Fibroblast of skin of abdomen (primary cell): ENCODE measurements at places on chromosomes 4 and X.

- peak; percentile 74 for DNase-seq
These were observed 13.8 kb downstream of the GEMIN8 start for GRCh38 chrX:14015941-14016340.

DNA sequence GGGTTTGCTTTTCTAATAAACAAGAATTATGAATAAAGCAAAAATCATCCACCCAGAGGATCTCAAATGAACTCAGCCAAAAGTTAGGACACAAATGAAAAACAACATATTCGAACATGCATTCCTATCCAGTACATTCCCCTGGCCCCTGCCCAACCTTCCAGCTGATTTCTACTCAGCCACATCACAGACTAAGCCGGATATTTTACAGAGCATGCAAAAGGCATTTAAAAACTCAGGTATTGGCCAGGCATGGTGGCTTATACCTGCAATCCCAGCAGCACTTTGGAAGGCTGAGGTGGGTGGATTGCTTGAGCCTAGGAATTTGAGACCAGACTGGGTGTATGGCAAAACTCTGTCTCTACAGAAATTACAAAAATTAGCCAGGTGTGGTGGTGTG lies 54.6 kb downstream of the RELL1 start:
- DNase-seq = peak; percentile 56

- DNase-seq = peak; percentile 21
These were observed 349.1 kb downstream of the PCDH10 start for GRCh38 chr4:133498149-133498548.

GRCh38 chr4:46908148-46908547 lies 897 bp downstream of the COX7B2 start:
- no peak for DNase-seq

DNA sequence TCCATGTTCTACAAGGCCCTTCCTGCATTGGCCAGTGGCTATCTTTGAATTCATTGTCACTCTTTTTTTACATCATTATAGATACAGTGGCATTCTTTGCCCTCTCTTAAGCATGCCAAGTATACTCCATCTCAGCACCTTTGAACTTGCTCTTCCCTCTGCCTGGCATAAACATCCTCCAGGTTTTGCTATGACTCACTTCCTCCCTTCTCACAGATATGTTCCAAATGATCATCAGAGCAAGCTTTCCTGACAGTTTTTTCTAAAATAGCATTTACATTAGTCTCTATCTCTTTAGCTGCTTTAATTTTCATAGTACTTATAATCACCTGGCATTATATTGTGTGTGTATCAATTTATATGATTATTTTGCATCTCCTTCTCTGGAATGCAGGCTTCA lies 553.3 kb upstream of the MAGEB2 start:
- DNase-seq = peak; percentile 53

GRCh38 chr4:182680234-182680653 lies 236.9 kb downstream of the DCTD start:
- DNase-seq = no peak

GRCh38 chr4:102819588-102820365 lies 7.6 kb downstream of the UBE2D3 start:
- DNase-seq = no peak

DNA sequence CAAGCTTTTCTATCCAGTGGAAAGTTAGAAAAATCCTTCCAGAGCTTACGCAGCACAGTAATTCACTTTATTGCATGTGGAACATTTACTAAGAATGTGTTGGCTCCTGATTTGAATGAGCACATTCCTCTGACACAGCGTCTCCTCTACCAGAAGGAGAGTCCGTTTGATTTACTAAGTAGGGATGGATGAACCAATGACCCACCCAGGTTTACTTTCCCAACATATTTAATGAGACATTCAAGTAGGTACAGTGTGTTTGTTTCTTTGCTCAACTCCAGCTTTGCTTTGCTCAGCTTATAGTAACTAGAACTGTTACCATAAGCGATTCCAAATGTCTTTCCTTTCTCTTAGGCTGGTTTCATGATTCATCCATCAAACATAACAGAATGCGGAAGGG lies 161.7 kb downstream of the SMARCA1 start:
- peak; percentile 4 for DNase-seq

DNA sequence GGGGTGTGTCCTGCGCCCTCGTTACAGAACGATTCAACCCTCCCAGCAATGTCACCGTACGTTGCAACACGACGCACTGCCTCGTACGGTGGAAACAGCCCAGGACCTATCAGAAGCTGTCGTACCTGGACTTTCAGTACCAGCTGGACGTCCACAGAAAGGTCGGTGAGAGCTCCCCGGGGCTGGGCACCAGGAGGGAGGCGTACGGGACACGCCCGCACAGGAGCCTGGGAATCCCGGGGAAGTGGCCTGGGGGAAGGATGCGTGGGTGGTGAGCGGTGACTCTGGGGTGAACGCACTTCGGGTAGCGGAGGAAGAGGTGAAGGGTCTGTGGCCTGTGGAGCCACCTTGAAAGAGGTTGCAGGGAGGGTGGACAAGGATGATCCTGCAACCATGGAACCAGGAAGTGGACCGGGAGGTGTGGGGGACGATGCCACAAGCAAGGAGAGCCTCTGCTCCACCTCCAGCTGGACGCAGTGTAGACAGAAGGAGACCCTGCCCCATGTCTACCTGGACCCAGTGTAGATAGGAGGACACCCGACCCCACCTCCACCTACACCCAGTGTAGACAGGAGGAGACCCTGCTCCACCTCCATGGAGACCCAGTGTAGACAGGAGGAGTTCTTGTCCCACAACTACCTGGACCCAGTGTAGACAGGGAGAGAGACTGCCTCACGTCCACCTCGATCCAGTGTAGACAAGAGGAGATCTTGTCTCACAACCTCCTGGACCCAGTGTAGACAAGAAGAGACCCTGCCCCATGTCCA lies 25.9 kb downstream of the CSF2RA start:
- no peak for DNase-seq

DNA sequence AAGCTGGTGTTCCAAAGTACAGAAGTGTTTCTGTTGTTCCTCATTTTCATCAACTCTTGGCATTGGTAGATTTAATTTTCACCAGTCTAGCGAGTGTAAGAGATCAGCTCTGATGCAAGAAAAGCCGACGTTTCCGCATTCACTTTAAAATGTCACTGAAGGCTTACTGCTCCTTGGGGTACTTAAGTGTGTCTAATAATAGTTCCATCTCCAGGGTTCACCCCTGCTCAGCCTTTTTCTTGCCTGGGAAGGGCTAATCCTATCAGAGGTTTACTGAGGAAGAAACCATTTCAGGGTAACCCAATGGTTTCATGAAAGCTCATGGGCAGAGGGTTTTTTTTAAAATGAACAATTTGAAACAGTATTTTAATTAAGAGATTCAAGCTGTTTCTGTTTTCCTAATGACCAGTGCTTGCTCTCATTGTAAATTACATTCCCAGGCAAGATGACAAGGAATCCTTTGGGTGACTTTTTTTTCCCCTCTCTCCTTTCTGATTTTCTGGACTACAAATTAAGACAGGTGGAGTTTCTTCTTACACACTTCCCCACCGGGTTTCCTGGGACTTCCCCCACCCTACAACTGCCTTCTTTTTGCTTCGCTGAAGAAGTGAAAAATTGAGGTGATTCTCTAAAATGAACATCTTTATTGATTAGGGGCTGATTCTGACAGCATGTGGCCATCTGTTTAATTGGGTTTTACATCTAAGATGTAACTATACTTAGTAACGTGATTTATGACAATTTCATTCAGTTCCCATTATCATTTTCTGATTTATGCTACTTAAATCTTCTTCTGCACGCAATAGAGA lies 78.7 kb upstream of the CBLL2 start:
- DNase-seq = no peak

DNA sequence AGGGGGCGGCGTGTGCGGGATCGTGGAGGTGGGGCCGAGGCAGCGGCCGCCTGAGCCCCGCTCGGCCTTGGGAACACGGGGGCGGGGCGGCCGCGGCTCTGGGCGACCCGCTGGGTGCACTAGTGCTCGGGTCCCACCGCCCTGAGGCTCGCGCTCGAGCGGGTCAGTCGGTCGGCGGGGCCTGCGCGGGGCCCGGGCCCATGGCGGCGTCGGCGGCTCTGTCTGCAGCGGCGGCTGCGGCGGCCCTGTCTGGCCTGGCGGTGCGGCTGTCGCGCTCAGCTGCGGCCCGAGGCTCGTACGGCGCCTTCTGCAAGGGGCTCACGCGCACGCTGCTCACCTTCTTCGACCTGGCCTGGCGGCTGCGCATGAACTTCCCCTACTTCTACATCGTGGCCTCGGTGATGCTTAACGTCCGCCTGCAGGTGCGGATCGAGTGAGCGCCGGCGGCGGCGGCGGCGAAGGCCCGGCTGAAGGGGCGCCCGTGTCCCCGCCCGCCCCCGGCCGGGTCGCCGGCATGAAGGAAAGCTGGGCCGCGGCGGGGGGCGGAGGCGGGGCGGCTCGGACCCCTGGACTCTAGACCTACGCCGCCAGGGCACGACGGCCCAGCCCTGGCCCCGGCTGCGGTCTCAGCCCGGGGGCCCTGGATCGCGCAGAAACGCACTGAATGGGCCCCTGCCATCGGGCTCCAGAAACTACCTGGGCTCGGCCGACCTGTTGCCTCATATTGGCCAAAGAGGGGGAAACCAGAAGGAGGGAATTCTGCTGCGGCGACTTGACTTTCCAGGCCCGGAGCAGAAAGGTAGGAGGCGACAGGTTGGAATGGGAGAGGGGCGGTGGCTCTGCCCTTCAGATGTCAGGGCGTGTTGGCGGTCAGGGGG lies at the start of gene SMIM10L2A:
Gene SMIM10L2A, plus strand, starts transcription at position 13 of the 878 bp plus-strand sequence. Its CDS starts 188 bp downstream, at position 201.
- no peak for DNase-seq

- DNase-seq = no peak
These were observed 65.6 kb upstream of the PDLIM3 start for GRCh38 chr4:185600801-185601434.

DNA sequence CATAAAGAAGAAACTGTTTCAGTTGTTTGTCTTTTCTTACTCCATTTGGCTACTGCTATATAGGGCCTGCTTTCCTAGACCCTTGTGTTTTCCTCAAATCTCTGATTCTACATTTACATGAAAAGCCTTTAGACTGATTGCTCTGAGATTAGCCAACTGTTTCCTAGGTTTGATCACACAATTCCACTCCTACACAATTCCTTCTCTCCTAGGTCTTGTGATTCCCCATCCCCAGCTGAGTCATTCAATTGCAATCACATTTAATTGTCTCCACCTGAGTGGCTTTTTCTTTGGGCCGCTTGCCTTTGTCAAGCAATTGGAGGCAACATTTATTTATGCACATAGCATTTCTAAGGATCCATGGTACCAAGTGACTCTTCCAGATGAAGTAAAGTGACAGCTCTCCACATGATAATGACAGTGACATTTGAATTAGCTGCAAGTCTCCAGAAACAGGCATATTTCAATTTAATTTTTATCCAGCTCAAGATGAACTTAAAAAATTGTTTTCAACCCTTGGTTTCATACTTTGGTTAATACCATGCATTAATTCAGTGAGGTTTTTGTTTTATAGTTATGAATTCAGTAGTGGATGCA lies 35.8 kb downstream of the ATXN3L start:
- peak; percentile 88 for DNase-seq

DNA sequence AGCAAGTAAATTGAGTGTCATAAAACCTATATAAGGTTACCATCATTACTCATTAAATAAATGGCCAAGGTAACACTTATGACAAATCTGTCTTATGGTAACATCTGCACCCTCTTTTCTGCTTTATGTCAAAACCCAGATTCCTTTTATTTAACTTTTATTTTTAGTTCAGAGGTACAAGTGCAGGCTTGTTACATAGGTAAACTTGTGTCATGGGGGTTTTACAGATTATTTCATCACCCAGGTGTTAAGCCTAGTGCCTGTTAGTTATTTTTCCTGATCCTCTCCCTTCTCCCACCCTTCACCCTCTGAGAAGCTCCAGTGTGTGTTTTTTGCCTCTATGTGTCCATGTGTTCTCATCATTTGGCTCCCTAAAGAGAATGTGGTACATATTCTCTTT lies 930.7 kb downstream of the CCSER1 start:
- DNase-seq = no peak

- DNase-seq = no peak
These were observed 430.4 kb downstream of the ACTRT1 start for GRCh38 chrX:127621780-127622179.

GRCh38 chrX:150508451-150509367 lies 59.7 kb upstream of the MTM1 start:
- peak; percentile 12 for DNase-seq

DNA sequence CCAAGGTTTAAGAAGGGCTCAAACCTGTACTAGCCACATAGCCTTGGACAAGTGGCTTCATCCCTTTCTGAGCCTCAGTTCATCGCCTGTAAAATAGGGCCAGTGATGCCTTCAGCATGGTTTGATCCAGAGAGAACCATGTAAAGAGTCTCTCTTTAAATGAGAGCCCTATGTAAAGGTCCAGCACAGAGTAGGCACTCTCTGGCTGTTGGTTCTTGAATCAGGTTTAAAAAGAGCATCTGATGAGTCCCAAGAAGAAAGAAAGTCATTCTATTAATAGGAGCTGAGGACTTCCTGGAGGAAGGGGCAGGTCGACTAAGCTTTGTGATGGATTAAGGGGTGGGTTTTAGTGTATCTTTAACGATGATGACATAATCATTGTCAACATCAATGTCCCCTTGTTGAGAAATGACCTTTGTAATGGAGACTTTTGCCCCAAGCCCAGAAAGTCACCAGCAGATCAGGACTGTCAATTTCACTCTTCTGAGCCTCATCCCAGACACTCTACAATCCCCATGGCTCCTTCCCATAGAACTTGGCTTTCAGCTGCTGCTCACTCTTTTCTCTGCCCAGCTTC lies 4.0 kb upstream of the SLC2A9 start:
- DNase-seq = no peak

GRCh38 chr4:44679060-44679459 lies 840 bp downstream of the GUF1 start:
- DNase-seq = no peak

GRCh38 chr4:176308441-176308840 lies 11.3 kb upstream of the SPCS3 start:
- DNase-seq = no peak

DNA sequence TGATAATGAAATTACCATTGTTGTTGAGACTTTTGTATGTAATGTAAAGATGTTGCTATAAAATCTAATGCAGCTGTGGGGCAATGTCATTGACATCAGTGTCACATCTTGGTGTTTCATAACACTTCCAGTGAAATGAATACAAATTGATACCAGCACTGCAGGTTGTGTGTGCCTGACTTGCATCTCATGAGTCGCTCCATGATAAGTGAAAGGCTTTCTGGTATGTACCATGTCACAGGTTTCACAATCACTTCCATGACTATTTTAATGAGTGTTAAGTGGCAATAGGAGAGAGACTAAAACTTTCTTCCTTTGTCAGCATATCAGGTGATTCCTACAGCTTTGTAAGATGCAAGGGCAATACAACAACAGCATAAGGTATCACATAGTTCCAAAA lies 94.4 kb downstream of the ABCB7 start:
- no peak for DNase-seq

DNA sequence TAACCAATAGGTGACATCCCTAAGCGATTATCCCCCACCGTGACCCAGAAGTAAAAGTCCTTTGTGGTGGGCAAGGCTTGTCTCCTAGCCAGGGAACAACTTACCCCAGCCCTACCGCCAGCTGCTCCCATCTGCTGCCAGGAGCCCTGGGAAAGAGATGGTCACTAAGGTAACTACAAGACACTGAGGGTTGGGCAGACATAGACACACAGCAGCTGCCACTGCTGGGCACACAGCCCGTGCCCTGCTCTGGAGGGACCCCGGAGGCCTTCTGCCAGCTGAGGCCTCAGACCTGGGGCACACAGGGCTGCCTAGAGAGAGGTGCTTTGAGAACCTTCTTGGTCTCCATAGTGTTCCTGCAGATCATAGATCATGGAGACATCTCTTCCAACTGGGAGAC lies 53.0 kb upstream of the PROM1 start:
- DNase-seq = no peak
